ENCODE measurements at places on chromosomes 3 and 15. TPM values are rescaled to one million over a fixed set of nuclear protein-coding genes. Genes with fewer than 3 reads are reported as not detected.

- H3K27ac ChIP-seq, result no peak overlapping the region
- no peak for DNase-seq
- no peaks in the 10 kb centered on the region for H3K27me3 ChIP-seq
- H3K4me3 ChIP-seq, result no peak overlapping the region
- no peaks in the 10 kb centered on the region for H3K36me3 ChIP-seq
- H3K4me1 ChIP-seq, result no peaks in the 10 kb centered on the region
Measured at GRCh38 chr3:113601240-113601639, 68.9 kb downstream of the SIDT1 start.

DNA sequence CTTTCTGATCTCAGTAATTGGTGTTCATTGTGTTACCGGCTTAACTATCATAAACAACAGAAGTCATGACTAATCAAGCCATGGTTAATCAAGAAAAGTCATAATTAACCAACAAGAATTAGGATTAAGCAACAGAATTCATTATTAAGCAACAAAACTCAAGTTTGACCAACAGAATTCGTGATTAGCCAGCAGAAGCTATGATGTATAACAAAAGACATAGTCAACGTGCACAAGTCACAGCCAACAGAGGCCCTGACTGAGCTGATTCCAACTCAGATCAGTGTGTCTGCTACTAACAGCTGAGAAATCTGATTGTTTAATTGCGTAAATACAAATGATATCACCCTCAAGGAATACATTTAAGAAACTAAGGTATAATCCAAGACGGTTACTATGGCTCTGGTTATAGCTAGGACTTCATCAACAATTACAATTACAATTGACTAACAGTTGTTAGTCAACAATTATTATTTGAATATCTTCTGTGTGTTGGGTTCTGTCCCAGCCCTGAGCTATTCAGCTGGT is 67.7 kb downstream of the RARB start:
- peak overlapping the region; percentile 94 for H3K27ac ChIP-seq
- DNase-seq, result no peak
- H3K36me3 ChIP-seq, result no peaks in the 10 kb centered on the region
- H3K4me1 ChIP-seq, result peaks cover 42% of the 10 kb centered on the region

GRCh38 chr15:66884661-66885237 is 180.7 kb upstream of the SMAD3 start:
- no peak overlapping the region for H3K27ac ChIP-seq
- no peaks in the 10 kb centered on the region for H3K27me3 ChIP-seq
- DNase-seq, result no peak

The RARB gene
- 0.29 TPM for total RNA-seq

The RBMS3 gene
- 32.3 TPM for total RNA-seq

The ROBO2 gene
- 1.5 TPM for total RNA-seq

DNA sequence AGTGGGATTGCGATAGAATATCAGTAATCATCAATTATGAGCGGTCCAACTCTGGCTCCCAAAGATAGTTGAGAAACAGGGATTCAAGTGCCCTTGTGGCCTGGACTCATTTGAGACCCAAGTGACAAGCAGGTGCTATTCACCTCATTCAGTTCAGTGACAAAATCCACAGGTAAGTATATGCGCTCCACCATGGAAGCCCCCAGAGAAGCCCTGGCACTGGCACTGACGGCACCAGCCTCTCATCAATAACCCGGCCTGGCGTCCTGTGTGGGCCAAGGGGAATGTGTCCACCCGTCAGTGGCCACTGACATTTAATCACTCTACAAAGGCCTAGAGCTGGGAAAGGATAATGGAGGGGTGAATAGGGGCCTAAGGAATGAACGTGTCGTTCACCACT is 117.2 kb downstream of the ADCY5 start:
- no peak overlapping the region for H3K27ac ChIP-seq
- no peak overlapping the region for H3K4me3 ChIP-seq
- H3K36me3 ChIP-seq, result no peaks in the 10 kb centered on the region
- peaks cover 17% of the 10 kb centered on the region for H3K27me3 ChIP-seq

- no peaks in the 10 kb centered on the region for H3K36me3 ChIP-seq
- H3K4me1 ChIP-seq, result no peaks in the 10 kb centered on the region
- no peaks in the 10 kb centered on the region for H3K27me3 ChIP-seq
Measured at GRCh38 chr3:48023377-48023776, 7.2 kb upstream of the MAP4 start.

- H3K27me3 ChIP-seq, result no peaks in the 10 kb centered on the region
- peak overlapping the region; percentile 88 for H3K27ac ChIP-seq
- peak; percentile 84 for DNase-seq
- no peak overlapping the region for H3K4me3 ChIP-seq
- no peaks in the 10 kb centered on the region for H3K36me3 ChIP-seq
Measured at GRCh38 chr15:52102463-52102862, 10.1 kb downstream of the BCL2L10 start.

DNA sequence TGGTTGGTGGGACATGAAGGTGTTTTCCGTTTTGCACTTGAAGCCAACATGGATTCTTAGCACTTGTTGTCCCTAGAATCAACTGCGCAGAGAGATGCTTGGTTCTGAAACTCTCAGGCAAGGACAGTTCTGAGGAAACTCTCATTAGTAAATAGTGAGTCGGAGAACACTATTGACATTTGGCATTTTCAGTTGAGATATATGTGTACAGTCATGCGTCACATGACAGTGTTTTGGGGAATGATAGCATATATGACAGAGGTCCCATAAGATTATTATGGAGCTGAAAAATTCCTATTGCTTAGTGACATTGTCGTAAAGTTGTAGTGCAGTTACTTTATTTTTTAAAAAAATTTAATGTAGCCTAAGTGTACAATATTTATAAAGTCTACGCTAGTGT is 5.8 kb downstream of the APBA2 start:
- H3K36me3 ChIP-seq, result no peaks in the 10 kb centered on the region
- no peak overlapping the region for H3K27ac ChIP-seq

The HYAL3 gene
- total RNA-seq, result 6.3 TPM

The HIGD2B gene
- total RNA-seq, result not detected

The MINAR1 gene
- 1.7 TPM for total RNA-seq

The RAD51 gene
- 3.6 TPM for total RNA-seq

GRCh38 chr3:156750874-156751245 is 75.3 kb upstream of the LEKR1 start:
- H3K27me3 ChIP-seq, result no peaks in the 10 kb centered on the region
- DNase-seq, result peak; percentile 72
- H3K36me3 ChIP-seq, result no peaks in the 10 kb centered on the region
- H3K4me3 ChIP-seq, result peak overlapping the region; percentile 40
- peaks cover 29% of the 10 kb centered on the region for H3K4me1 ChIP-seq

- H3K36me3 ChIP-seq, result no peaks in the 10 kb centered on the region
- H3K27ac ChIP-seq, result no peak overlapping the region
- DNase-seq, result peak; percentile 26
- H3K4me1 ChIP-seq, result no peaks in the 10 kb centered on the region
- no peak overlapping the region for H3K4me3 ChIP-seq
- no peaks in the 10 kb centered on the region for H3K27me3 ChIP-seq
Measured at GRCh38 chr3:197406266-197406665, 107.9 kb upstream of the DLG1 start.

The AGTR1 gene
- 0.91 TPM for total RNA-seq

The SLC2A2 gene
- total RNA-seq, result not detected

DNA sequence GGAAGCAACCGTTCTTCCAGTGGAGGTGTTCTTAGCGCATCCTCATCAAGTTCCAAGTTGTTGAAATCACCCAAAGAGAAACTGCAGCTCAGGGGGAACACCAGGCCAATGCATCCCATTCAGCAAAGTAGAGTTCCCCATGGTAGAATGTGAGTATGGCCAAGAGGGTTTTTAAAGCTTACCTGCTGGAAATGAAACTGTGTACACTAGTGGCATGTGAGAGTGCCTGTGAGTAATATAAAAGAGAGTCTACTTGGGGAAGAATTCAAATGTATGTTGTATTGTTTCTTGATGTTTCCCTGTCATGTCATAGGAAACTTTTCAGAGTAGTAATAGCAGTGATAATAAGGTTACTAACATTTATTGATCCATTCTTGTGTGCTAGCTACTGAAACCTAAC is 43.3 kb downstream of the PSMD6 start:
- H3K36me3 ChIP-seq, result peaks cover 25% of the 10 kb centered on the region
- no peak overlapping the region for H3K27ac ChIP-seq
- peaks cover 16% of the 10 kb centered on the region for H3K4me1 ChIP-seq
- no peak for DNase-seq
- H3K27me3 ChIP-seq, result no peaks in the 10 kb centered on the region
- no peak overlapping the region for H3K4me3 ChIP-seq

The RLBP1 gene
- total RNA-seq, result not detected

DNA sequence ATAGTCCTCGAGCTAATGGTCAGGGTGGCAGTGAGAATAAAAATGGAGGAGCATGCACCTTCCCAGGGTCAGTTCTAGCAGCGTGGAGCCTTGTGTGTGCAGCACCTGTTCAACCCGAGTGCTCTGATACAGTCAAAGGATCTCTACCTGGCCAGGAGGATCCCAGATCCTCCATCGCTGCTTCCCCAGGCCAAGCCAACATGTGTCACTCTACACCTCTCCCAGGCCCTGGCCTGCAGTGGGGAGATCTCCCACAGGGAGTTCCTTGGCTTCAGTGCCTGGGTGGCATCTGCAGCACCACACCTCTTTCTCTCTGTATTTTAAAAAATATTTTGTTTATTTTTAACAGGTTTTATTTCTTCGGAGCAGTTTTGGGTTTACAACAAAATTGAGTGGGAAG is 414.8 kb upstream of the C2CD4B start:
- no peaks in the 10 kb centered on the region for H3K36me3 ChIP-seq
- H3K27ac ChIP-seq, result no peak overlapping the region
- H3K27me3 ChIP-seq, result no peaks in the 10 kb centered on the region
- no peak for DNase-seq
- H3K4me1 ChIP-seq, result no peaks in the 10 kb centered on the region
- H3K4me3 ChIP-seq, result no peak overlapping the region

- no peak for DNase-seq
- H3K4me3 ChIP-seq, result no peak overlapping the region
- no peak overlapping the region for H3K27ac ChIP-seq
- H3K36me3 ChIP-seq, result no peaks in the 10 kb centered on the region
Measured at GRCh38 chr3:160098261-160098908, 109.8 kb downstream of the IL12A start.

The GOLGA6L10 gene
- total RNA-seq, result 0.30 TPM

The POLG gene
- total RNA-seq, result 48.5 TPM
